Endodermal cell (in vitro differentiated cells): ENCODE measurements at places on chromosomes 6 and 20. TPM values are rescaled to one million over a fixed set of nuclear protein-coding genes. Genes with fewer than 3 reads are reported as not detected.
A peak's percentile ranks its signal among the peaks of the same experiment; 100 is the strongest.

DNA sequence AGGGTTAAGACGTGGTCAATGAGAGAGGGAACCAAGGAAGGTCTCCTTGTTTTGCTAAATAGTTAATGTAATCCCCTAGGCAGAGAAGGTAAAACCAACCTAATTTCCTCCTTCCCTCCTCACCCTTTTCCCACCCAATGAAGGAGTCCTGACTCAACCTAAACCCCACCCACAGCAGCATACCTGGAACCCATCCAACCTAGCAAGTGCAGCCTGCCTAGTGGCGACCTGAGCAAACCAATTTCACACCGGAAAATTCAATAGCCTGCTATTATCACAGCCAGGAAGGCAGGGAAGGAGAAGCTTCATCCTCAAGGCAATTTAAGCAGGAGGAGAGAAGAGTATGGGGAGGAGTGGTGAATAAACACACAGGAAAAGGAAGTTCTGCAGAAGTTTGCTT lies 46.9 kb downstream of the OSTM1 start:
- H3K4me1 ChIP-seq = no peaks in the 10 kb centered on the region
- H3K36me3 ChIP-seq = no peaks in the 10 kb centered on the region
- no peak overlapping the region for H3K4me3 ChIP-seq

DNA sequence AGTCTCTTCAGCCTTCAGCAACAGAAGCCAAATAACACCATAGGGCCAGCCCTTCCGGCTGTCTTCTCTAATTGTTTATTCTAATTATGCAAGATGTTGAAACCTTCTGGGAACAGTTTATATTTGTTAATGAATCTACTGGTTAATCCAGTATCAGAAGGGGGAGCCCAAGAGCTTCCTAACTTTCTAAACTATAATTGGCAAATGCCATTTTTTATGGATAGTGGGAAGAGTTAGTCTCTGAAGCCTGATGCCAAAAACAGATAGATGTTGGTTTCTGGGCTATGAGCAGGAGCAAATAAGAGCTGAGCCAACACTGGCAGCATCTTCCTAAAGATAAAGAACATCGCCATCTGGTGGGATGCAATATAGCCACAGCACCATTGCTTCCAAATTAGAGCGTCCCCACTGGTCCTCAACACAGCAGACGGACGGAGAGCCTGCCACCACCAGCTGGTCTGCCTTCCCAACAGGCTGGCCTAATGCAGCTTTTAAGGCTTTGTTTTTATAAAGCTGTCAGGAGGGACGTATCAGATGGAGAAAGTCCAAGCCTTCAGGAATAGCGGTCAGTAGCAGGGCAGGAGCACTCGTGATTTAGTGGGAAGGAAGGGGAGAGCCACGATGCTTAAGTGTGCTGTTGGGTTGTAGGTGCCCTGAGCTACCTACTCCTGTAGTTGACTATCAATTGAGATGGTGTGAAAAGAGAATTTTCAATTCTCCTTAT lies 118.8 kb downstream of the RALGAPA2 start:
- H3K4me1 ChIP-seq = no peaks in the 10 kb centered on the region
- no peak overlapping the region for H3K27ac ChIP-seq
- peaks cover 5% of the 10 kb centered on the region for H3K36me3 ChIP-seq

- no peak overlapping the region for H3K4me3 ChIP-seq
- DNase-seq = no peak
- H3K4me1 ChIP-seq = peaks cover 10% of the 10 kb centered on the region
- no peaks in the 10 kb centered on the region for H3K27me3 ChIP-seq
- H3K27ac ChIP-seq = no peak overlapping the region
- H3K36me3 ChIP-seq = no peaks in the 10 kb centered on the region
Observed at GRCh38 chr6:57252975-57253374, 30.9 kb upstream of the RAB23 start.

DNA sequence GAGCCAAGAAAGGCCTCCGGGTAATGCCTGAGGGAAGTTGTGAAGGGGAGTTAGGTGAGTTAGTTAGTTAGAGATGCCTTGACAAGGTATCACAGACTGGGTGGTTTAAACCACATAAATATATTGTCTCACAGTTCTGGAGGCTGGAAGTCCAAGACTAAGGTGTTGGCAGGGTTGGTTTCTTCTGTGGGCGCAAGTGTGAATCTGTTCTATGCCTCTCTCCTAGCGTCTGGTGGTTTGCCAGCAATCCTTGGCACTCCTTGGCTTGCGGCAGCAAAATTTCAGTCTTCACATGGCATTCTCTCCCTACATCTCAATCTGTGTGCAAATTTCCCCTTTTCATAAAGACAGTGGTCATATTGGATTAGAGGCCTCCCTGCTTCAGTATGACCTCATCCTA lies 29.7 kb upstream of the RANBP9 start:
- H3K36me3 ChIP-seq = no peaks in the 10 kb centered on the region
- no peaks in the 10 kb centered on the region for H3K27me3 ChIP-seq
- no peaks in the 10 kb centered on the region for H3K4me1 ChIP-seq
- DNase-seq = no peak
- no peak overlapping the region for H3K4me3 ChIP-seq

GRCh38 chr6:161151059-161151645 lies 122.7 kb downstream of the AGPAT4 start:
- no peak overlapping the region for H3K27ac ChIP-seq
- no peaks in the 10 kb centered on the region for H3K27me3 ChIP-seq

GRCh38 chr20:38810926-38811630 lies 5.6 kb downstream of the PPP1R16B start:
- peaks cover 16% of the 10 kb centered on the region for H3K36me3 ChIP-seq
- peak; percentile 26 for DNase-seq
- H3K4me1 ChIP-seq = peaks cover 3% of the 10 kb centered on the region
- no peaks in the 10 kb centered on the region for H3K27me3 ChIP-seq
- H3K27ac ChIP-seq = no peak overlapping the region

- no peak overlapping the region for H3K4me3 ChIP-seq
- no peaks in the 10 kb centered on the region for H3K4me1 ChIP-seq
- H3K36me3 ChIP-seq = peaks cover 8% of the 10 kb centered on the region
- DNase-seq = no peak
- no peak overlapping the region for H3K27ac ChIP-seq
Observed at GRCh38 chr20:35515949-35516645, 13.4 kb downstream of the C20orf173 start.

GRCh38 chr6:117989086-117989485 lies 82.0 kb downstream of the SLC35F1 start:
- H3K4me1 ChIP-seq = no peaks in the 10 kb centered on the region
- H3K4me3 ChIP-seq = no peak overlapping the region
- no peaks in the 10 kb centered on the region for H3K36me3 ChIP-seq
- no peak overlapping the region for H3K27ac ChIP-seq
- DNase-seq = no peak
- H3K27me3 ChIP-seq = no peaks in the 10 kb centered on the region

DNA sequence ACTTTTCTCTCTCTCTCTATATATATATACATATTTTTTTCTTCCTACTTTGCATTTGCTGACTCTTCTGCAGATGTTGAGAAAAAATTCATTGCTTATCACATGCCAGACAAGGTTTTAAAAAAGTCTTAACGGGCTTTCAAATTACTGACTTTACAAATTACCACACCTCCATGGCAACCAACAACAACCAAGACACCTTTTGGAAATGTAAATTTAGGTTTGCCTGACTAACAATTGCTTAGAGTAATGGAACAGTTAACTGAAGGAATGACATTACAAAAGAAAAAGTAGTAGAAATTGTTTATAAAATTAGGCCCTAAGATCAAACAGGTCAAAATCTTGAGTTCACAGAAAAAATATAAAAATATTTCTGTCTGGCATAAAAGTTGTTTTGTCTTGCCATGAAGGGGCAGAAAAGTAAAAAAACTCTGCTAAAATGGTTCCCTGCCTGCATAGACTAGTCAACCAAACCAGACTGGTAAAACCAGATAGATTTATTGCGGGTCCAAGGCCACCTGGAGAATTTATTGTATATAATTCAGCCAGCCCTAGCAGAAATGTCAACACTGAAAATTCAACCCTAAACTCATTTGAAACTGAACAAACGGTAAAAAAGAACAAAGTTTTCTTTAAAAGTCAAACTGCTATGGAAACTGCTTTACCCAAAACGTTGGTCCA lies 92.8 kb upstream of the FRMD1 start:
- no peaks in the 10 kb centered on the region for H3K36me3 ChIP-seq
- peak; percentile 21 for DNase-seq
- no peaks in the 10 kb centered on the region for H3K27me3 ChIP-seq
- no peak overlapping the region for H3K27ac ChIP-seq
- H3K4me3 ChIP-seq = no peak overlapping the region

GRCh38 chr6:16799279-16800193 lies 38.3 kb upstream of the ATXN1 start:
- H3K36me3 ChIP-seq = no peaks in the 10 kb centered on the region
- H3K4me3 ChIP-seq = no peak overlapping the region
- H3K4me1 ChIP-seq = no peaks in the 10 kb centered on the region
- no peak for DNase-seq

DNA sequence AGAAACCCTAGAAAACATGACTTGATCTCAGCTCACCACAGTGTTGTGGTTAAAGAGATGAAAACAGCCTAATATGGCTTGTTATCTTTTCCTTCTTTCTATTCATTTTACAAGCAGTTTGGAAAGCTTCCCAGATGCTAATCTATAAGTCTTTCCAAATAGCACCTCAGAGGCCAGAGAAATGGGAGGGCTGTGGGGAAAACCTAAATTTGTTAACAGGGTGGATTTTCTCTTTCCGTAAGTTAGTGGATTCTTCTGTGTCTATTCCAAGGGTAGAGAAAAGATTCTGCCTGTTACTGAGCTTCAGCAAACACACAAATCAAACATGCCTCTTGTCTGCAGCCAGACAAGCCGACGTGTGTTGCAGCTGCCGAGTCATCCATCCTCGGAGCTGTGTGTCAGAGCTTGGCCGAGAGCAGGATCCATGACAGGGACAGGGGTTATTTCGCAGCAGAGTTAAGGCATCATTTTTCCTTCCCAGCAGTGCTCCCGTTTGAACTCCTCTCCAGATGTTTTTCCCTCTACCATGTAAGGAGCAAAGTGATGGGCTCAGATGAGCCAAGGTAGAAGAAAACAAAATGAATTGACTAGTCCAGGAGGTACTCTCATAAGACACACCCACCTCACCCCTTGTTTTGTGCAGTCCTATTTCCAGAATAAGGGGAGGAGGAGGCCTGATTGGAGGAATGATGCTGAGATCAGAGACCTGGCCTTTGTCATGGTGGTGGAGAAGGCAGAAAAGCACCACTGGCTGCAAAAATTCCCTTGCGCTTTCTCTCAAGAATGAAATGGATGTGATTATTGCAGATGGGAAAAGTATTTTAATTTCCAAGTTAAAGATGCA lies 560.0 kb downstream of the C6orf118 start:
- H3K27ac ChIP-seq = no peak overlapping the region
- no peaks in the 10 kb centered on the region for H3K4me1 ChIP-seq
- peaks cover 25% of the 10 kb centered on the region for H3K27me3 ChIP-seq

DNA sequence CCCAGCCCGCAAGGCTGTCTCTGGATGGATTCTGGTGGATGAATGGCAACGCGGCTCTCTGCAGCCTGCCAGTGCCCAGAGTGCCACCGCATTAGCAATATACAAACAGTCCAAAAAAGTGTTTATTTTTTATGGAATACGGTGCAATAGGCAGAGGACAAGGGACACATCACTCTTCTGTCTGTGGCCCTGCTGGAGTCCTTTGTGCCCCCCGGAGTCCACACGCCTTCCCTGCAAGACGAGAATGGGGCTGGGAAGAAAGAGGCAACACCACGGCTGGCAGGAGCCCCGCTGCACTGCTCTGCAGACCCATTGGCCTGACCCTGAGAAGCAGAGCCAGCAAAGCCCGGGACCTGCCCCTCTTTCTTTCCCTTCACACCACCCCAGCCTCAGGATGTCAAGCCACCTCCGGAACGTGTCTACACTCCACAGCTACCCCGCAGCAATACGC lies 196.3 kb downstream of the SYNDIG1 start:
- DNase-seq = no peak
- H3K36me3 ChIP-seq = no peaks in the 10 kb centered on the region
- no peak overlapping the region for H3K4me3 ChIP-seq
- H3K4me1 ChIP-seq = no peaks in the 10 kb centered on the region
- H3K27ac ChIP-seq = no peak overlapping the region

DNA sequence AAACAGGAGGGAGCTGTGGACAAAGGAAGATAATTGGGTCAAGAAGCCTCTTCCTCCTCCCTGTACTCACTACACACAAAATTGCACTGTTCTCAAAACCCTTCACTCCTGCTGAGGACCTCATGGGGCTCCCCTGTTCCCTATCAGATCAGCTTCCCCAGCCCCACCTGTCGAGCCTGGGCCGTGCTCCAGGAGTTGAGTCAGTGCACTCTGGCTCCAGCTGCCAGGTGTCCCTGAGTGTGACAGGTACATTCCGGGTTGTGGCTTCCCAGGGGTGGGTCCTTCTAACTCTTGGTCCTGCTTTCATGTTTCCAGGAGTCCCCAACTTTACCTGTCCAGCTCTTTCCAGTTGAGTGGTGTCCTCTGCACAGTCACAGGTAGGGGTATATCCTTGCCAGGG lies 8.4 kb downstream of the RAB5IF start:
- peaks cover 59% of the 10 kb centered on the region for H3K36me3 ChIP-seq
- H3K27me3 ChIP-seq = no peaks in the 10 kb centered on the region
- no peak for DNase-seq
- no peaks in the 10 kb centered on the region for H3K4me1 ChIP-seq
- H3K27ac ChIP-seq = no peak overlapping the region

Gene ADTRP
- total RNA-seq = 0.20 TPM in 1 of 3 replicates, not detected in the others

DNA sequence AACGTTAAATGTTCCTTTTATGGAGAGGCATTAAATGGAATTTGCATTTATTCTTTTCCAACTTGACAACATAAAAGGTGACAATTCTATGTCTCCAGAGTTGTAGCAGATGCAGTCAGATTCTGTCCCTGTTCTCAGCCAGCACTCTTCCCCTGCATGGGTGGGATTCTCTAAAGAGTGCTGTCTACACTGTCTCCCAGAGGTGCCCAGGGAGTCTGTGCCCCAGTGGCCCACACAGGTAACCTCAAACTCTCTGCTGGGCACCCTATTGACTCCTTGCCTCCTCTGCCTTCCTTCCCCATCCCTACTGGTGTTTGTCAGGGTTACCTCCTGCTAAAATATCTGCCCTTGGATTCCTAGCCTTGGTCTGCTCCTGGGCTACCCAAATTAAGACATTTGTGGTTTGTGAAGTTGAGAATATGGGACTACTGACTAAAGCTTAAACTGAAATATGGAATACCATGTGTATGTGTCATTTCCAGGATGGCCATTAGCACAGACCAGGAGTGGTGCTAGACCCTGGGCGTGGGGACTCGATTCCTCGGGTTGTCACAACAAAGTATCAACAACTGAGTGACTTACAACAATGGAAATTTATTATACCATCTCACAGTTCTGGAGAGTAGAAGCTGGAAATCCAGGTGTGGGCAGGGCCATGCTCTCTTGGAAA lies 284.7 kb downstream of the CDH26 start:
- no peaks in the 10 kb centered on the region for H3K36me3 ChIP-seq
- no peaks in the 10 kb centered on the region for H3K4me1 ChIP-seq
- H3K27ac ChIP-seq = no peak overlapping the region
- H3K4me3 ChIP-seq = no peak overlapping the region

Gene PRRT1
- 1.1 to 3.0 TPM (median 2.7 TPM) in 3 replicates for total RNA-seq

GRCh38 chr6:90403489-90404381 lies 107.1 kb upstream of the BACH2 start:
- H3K36me3 ChIP-seq = no peaks in the 10 kb centered on the region
- H3K4me1 ChIP-seq = peaks cover 11% of the 10 kb centered on the region
- H3K27ac ChIP-seq = no peak overlapping the region
- DNase-seq = peak; percentile 71

Gene LY6G6C
- 0.29 and 0.90 TPM in 2 replicates for total RNA-seq
